CD4-positive, alpha-beta T cell treated with Interleukin-17A for 1 hour (primary cell): ENCODE measurements at places on chromosomes 6 and 20.
A peak's percentile ranks its signal among the peaks of the same experiment; 100 is the strongest.

DNA sequence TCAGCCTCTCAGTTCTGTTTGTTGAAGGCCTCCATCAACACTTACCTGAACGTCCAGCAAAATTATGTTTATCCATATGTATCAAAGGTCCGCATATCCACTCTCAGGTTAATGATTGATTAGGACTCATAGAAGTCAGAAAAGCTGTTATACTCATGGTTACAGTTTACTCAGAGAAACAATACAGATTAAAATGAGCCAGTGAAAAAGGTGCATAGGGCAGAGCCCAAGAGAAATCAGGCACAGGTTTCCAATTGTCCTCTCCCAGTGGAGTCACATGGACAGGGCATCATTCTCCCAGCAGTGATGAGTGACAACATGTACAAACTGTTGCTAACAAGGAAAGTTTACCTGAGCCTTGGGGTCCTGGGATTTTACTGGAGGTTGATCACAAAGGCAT is 36.2 kb downstream of the THEMIS start:
- no peak for DNase-seq

GRCh38 chr6:26230351-26230750 is 134.6 kb upstream of the BTN3A2 start:
- no peak for DNase-seq

- DNase-seq: no peak
Measured at GRCh38 chr20:59565768-59566461, 38.4 kb upstream of the PHACTR3 start.

GRCh38 chr20:52539891-52540290 is 348.3 kb upstream of the ZFP64 start:
- no peak for DNase-seq

DNA sequence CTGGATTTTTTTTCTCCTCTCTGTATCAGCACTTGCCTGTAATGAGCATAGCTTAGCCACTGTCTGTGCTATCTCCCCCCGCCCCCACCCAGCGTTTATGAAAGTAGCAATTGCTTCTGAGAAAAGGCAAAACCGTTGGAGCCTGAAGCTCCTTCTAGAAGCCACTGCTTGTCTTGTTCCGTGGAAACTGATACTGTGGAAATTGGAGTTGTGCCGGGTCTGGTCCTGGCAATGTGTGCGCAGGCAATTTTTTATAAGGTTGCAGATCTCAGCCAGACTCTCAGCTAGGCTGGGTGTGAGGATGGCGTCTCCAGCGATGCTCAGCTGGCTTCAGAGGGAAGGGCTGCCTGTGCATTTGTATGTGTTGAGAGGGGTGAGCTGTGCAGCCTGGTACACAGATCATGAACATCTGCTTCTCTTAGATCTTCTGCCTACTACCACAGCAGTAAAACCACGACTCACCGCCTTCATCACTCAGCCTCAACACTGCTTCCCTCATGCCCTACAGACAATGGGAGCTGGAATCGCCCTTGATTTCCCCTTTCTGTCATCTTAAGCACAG is 72.4 kb upstream of the GTSF1L start:
- DNase-seq: no peak

DNA sequence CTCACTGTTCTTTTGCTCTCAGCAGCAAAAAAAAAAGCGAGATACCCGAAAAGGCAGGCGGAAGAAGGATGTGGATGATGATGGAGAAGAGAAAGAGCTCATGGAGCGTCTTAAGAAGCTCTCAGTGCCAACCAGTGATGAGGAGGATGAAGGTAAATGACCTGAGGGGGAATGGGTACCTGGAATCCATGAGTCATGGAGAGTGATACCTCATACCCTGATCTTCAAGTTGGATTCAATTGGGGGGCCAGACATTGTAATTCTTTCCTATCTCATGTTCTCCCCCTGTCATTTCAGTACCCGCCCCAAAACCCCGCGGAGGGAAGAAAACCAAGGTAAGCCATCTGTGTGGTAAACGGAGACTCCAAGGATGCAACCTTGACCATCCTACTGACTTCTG is 6.8 kb downstream of the ABCF1 start:
- no peak for DNase-seq

DNA sequence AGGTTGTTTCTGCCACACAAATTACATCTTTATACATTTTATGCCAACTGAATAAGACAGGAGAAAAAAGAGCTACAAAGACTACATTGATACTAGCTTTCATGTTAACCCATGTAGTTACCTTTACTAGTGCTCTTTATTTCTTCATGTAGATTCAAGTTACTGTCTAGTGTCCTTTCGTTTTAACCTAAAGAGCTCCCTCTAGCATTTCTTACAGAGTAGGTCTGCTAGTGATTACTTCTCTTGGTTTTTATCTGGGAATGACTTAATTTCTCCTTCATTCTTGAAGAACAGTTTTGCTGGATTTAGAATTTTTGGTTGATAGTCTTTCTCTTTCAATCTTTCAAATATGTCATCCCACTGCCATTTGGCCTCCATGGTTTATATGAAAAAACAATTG is 21.2 kb upstream of the NOP56 start:
- no peak for DNase-seq

DNA sequence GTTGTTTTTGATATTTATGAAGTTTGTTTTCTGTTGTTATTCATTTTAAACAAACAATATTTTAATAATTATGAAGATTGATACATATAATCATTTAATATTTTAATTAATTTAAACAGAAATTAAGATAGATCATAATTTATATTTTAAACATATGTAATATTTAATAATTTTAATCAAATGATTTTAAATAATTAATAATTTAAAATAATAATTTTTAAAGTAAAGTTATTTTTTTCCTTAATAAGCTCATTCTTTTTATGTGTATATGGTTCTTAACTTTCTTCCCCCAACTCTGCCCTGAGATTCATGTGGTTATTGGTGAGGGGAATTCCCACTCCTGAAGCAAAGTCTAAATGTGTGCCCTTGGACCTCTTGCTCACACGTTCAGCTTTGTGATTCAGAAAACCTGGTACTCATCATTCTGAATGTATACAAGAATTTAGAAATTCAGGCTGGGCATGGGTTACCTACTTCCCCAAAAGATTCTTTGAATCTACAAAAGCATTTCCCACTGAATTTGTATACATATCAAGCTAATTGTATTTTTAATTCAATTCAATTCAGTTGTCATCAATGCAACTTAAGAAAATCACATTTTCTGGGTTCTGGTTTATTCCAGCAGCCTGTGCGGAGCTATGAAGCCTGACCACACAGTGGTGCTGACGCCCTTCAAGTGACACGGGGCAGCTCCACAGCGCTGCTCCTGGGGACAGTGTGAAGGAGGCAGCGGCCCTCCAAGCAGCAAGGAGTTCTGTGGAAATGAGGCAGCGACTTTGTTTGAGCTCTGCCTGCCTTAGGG is 168.9 kb upstream of the UST start:
- DNase-seq: peak; percentile 53

DNA sequence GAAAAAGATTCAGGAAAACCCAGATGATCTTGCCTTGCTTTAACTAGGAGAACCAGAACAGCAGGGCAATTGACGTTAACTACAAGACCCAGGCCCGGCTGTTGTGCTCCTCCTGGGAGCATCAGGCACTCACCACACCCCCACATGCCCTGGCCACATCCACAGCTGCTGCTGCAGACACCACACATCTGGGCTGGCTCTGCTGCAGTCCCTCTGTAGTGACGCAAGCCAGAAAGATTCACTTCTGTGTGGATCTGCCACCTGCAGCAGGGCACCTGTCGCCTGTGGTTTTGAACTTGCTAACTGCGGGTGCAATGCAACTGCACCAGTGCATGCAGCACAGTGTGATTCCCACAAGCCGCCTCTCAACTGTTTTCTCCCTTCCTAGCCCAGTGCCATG is 228.8 kb downstream of the SYNDIG1 start:
- no peak for DNase-seq

DNA sequence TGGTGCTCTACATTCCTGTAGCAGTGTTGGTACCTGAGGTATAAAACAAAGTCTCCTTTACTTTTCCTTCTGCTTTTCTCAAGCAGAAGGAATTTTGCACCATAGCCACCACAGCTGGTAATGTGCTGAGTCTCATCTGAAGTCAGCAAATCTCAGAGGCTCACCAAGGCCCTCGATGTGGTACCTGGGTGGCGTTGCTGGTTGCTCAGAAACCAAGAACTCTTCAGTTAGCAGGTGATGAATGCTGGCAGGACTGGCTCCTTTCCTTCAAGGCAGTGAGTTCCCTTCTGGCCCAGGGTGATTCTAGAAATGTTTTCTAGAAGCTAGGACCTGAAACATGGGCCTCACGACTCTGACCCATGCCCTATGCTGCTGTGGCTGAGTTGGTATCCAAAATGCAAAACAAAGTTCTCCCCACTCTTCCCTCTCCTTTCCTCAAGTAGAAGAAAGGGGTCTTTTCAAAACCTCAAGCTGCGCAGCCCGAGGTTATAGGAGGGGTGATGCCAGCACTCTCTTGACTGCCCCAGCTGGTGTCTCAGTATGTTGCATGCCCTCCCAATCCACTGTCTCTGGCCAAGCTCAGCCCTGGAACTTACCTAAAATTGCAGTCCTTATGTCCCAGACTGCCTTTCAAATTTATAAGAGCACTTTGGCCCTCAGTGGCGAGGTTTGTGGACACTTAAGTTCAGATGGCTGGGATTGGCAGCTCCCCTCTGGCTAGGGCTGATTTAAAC is 592.3 kb downstream of the FRK start:
- DNase-seq: no peak

DNA sequence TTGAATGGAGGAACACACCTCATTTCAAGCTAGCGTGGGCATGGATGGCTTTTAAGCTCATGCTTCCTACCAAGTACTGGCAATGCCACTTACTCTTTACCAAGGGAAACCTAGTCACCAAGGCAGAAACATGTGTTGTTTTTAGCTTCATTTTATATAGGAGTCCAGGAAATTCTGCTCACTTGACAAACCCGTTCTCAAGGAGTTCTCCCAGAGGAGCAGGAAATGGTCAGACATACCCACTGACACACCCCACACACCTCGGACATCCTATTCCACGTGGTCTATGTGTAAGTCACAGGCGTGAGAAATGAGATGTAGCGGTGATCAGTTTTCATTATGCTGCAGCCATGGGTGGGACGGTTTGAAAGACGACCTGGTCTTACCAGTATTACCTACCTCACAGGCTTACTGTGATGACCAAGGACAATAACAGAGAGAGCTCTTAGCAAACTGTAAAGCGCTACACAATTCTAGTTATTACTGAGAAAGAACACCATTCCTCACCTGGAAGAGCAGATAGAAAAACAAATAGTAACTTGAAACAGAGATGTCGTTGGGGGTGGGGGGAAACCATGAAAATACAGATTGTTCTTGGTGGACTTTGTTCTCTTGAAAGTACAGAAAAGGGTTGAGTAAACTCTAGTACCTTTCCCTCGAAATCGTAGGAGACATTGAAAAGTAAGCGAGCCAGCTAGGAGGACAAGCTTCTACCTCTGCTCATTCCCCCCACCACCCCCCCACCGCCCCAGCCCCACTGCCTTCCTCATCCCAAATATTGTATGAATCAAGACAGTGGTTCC is 1.7 kb downstream of the CNKSR3 start:
- no peak for DNase-seq

DNA sequence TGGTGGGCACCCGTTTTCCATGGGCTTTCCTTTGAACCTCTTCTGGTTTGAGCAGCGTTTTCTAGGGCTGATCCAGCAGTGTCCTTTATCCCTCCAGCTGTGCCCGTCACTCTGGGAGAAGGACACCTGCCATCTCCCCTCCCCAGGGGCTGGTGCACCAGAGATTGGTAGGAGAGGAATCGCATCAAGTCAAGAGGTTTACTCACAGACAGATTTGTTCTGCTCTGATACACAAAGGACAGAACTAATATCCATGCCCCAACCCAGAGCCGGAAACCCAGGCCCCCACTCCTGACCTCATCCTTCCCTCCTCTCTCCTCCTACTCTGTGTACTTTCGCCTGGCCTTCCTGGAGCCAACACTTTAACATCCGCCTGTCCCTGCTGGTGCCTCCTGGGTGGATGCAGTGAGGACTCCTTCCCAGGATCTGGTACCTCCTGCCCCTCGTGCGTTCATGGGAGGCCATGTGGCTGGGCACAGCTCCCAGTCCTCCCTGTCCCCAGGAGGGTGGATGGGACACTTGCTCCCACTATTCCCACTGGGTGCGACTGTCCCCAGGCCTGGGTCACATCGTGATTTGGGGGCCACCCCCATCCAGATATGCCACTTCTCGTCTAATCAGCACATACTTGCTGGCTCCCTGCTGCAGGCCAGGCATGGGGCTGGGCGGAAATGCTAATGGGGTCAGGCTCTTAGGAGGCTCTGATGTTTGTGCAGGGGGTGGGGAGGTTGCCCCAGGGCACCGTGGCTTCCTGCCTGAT is 286.3 kb downstream of the CDH4 start:
- DNase-seq: no peak

- no peak for DNase-seq
Measured at GRCh38 chr6:3800850-3801591, 48.2 kb upstream of the FAM50B start.

DNA sequence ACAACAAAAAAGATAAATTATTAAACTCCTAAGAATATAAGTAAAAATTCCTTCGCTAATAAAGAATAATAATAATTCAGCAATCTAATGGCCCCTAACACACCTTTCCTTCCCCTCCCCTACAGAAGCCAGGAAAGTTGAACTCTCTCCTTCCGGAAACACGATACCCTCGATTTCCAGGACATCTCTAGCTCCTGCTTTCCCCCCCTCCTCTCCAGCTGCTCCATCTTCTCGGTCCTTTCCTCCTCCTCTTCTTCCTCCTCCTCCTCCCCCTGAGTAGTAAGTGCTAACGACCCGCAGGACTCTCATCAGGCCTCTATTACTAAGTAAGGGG is 603 bp downstream of the TASP1 start:
- no peak for DNase-seq

DNA sequence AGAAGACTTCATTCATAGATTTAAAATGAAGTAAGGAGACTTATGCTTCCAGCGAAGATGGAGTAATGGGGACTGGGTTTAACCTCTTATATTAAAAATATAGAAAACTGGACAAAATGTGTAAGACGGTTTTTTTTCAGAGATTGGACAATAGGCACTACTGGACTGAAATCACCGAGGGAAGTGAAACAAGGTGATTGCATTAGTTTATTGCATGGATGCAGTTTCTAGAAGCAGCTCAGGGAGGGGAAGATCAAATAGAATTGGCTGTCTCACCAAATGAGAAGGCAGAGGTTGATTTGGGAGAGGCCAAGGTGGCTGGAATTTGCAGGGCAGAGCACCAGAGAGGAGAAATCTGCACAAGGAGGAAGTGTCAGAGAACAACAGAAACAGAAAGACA is 162.6 kb downstream of the DNAH8 start:
- DNase-seq: no peak

DNA sequence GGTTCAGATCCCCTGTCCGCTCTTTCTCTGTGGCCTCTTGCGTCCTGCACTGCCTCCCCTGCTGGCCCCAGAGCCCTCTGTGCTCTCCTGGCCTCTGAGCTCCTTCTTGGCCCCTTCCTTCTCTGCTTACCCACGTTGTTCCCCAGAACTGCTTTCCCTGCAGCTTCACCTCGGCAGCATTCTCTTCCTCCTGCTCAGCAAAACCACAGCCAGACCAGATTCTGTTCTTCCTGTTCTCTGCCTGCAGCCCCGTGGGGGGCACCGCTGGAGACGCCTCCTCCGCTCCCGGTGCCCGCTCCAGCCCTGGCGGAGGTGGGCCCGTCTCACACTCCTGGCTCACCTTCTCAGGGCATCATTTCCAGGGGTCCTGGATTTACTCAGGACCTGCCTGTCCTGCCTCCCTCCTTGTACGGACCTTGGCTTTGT is 59.7 kb downstream of the TCP11 start:
- no peak for DNase-seq

GRCh38 chr6:53984163-53984562 is 127.1 kb upstream of the MLIP start:
- DNase-seq: no peak

- no peak for DNase-seq
Measured at GRCh38 chr20:24703284-24703610, 233.8 kb downstream of the SYNDIG1 start.
